ENCODE measurements at places on chromosomes 5 and 9.

GRCh38 chr5:172564188-172564587, 76.9 kb upstream of the NEURL1B start:
- H3K4me3 ChIP-seq: no peak overlapping the region
- peak; percentile 58 for DNase-seq
- peaks cover 15% of the 10 kb centered on the region for H3K4me1 ChIP-seq
- peaks cover 45% of the 10 kb centered on the region for H3K27me3 ChIP-seq
- H3K36me3 ChIP-seq: no peaks in the 10 kb centered on the region

DNA sequence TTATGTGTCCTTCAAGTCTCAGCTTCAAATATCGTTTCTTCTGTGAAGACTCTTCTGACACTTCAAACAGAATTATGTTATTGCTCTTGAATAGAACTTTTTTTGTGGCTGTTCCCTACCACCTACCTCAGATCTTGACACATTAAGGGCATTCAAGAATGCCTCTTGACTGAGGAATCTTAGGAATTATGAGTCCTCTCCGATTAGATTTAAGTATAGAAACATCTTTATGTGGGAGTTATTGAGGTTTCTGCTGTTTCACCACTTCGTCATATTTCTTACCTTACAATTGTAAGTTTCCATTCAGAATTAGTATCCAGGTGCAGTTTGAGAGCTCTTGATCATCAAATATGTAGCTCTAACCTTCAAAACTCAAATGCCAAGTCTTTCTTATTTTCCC, 324.2 kb upstream of the NUDT12 start:
- H3K27ac ChIP-seq: no peak overlapping the region
- no peaks in the 10 kb centered on the region for H3K27me3 ChIP-seq
- no peak for DNase-seq
- no peak overlapping the region for H3K4me3 ChIP-seq

DNA sequence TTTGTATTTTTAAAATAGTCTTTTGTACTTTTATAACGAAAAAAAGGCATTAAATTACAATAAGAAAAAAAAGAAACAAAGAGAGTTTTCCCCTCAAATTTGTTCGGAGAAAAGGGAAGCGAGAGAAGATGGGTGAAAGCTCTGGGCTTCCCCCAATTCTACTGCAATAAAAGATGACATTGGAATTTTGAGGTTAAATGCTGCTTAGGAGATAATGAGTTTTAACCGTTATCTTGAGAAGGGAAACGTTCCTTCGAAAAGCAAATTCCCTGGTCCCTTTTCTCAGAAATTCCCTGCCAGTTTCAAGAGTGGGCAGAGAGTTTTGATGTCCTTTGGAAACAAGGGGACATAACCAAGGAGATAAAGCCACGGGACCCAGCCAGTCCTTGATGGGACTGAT, 18.4 kb upstream of the ERGIC1 start:
- H3K27me3 ChIP-seq: no peaks in the 10 kb centered on the region
- peaks cover 44% of the 10 kb centered on the region for H3K4me1 ChIP-seq
- H3K4me3 ChIP-seq: no peak overlapping the region
- no peak for DNase-seq
- no peak overlapping the region for H3K27ac ChIP-seq

DNA sequence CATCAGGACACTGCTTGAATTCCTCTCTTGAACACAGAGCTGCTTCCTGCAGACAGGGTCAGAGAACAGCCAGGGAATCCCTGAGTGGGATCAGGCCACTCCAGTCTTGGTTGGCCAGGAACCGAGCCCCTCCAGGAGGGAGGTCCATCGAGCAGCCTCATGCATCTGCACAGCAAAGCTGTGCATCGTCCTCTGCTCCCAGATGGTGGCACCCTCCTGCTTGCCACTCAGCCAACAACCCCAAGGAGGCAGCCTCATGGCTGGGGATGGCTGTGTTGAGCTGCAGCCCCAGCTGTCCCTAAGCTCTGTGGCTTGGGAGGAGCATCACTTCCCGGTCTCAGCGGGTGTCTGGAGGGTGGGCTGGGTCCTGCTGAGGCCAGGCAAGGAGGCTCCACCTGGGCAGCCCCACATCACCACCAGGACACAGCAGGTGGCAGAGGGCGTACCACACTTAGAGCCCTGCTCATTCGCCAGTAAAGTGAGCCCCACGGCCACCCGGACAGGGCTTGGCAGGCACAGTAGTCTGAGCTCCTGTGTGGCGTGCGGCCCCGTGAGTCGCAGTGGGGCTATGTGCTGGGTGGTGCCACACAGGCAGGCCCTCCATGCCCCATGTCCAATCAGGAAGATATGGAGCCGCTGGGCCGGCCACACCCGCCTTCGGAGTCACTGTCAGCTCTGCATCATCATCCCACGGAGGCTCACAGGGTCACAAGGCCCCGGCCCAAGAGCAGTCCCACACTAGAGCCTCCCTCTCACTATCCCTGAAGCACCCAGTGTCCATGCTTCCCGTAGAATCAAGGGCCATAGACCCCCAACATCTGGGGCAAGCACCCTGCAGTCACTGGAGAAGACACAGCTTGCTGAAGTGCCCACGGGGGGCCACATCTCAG, 11.9 kb downstream of the LPCAT1 start:
- no peaks in the 10 kb centered on the region for H3K27me3 ChIP-seq
- H3K4me1 ChIP-seq: peaks cover 46% of the 10 kb centered on the region
- no peak overlapping the region for H3K27ac ChIP-seq
- H3K4me3 ChIP-seq: no peak overlapping the region
- DNase-seq: no peak

DNA sequence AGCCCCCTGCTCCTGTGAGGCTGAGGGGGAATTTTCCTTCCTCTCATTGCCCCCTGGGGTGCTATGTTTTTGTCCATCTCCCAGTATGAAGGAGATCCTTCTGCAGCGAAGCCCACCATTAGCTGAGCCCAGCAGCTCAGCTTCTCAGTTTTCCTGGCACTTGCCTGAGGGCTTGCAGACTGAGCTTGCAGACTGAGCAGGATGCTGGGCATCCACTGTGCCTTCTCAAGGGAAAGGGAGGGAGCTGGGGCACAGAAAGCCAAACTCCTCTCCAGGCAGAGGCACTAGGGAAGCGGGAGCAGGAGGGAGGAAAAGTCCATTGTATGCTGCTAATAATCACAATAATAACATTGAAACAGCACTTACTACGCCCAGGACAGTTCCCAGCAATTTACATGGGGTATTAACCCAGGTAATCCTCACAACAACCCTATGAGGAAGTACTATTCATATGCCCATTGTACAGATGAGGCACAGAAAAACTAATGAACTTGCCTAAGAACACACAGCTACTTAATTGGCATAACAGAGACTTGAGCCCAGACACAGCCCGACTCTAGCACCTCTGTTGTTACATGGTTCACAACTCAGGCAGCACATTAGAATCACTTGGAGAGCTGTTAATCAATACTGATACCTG, 86.9 kb upstream of the SSBP2 start:
- H3K27me3 ChIP-seq: no peaks in the 10 kb centered on the region
- H3K4me3 ChIP-seq: no peak overlapping the region
- no peaks in the 10 kb centered on the region for H3K36me3 ChIP-seq
- H3K27ac ChIP-seq: no peak overlapping the region
- no peak for DNase-seq

- no peaks in the 10 kb centered on the region for H3K4me1 ChIP-seq
- no peak for DNase-seq
- no peak overlapping the region for H3K27ac ChIP-seq
- no peak overlapping the region for H3K4me3 ChIP-seq
- H3K27me3 ChIP-seq: no peaks in the 10 kb centered on the region
Observed at GRCh38 chr5:36982146-36982545, 105.6 kb downstream of the NIPBL start.

DNA sequence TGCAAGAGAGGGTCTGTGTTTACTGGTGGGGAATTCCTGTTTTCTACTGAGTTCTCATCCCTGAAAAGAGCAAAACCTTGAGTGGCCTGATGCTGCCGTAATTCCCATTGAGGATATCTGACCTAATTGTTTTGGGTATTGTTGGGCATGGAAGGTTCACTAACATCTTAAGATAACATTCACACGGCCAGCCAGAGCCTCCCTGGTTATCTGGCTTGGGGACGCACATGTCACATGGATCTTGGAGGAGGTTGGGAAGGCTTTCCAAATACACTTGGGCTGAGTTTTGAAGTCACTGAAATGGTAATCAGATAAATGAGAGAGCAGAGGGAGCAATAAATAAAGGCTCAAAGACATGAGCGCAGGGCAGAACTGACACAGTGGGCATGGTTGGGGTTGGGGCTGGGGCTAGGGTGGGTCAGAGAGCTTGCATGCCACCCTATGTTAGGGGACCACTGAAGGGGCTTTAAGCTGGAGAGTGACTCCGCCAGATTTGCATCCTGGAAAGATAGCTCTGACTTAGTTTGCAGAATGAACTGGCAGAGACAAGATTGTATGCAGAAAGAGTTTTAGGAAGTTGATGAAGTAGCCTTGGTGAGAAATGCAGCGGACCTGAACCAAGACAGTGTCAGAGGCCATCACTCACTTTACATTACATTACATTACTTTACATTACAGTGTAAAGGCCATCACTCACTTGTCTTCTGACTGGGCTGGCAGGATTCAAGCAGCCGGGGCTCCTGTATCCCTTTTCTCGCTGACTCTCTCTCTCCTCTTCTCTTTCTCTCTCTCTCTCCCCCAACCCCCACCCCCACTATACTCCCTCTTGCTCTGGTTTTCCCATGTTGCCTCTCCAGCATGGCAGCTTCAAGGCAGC, 24.2 kb downstream of the SLC1A1 start:
- DNase-seq: no peak
- H3K27ac ChIP-seq: no peak overlapping the region
- no peaks in the 10 kb centered on the region for H3K27me3 ChIP-seq
- no peak overlapping the region for H3K4me3 ChIP-seq
- no peaks in the 10 kb centered on the region for H3K4me1 ChIP-seq
- H3K36me3 ChIP-seq: no peaks in the 10 kb centered on the region

GRCh38 chr5:78547731-78548615, 100.6 kb downstream of the LHFPL2 start:
- DNase-seq: no peak
- H3K4me1 ChIP-seq: peaks cover 22% of the 10 kb centered on the region
- H3K27me3 ChIP-seq: no peaks in the 10 kb centered on the region
- H3K4me3 ChIP-seq: no peak overlapping the region
- no peak overlapping the region for H3K27ac ChIP-seq

GRCh38 chr9:87857948-87858335, 24.7 kb upstream of the SPATA31E1 start:
- H3K36me3 ChIP-seq: no peaks in the 10 kb centered on the region
- H3K4me1 ChIP-seq: no peaks in the 10 kb centered on the region
- no peak overlapping the region for H3K27ac ChIP-seq
- no peak overlapping the region for H3K4me3 ChIP-seq

DNA sequence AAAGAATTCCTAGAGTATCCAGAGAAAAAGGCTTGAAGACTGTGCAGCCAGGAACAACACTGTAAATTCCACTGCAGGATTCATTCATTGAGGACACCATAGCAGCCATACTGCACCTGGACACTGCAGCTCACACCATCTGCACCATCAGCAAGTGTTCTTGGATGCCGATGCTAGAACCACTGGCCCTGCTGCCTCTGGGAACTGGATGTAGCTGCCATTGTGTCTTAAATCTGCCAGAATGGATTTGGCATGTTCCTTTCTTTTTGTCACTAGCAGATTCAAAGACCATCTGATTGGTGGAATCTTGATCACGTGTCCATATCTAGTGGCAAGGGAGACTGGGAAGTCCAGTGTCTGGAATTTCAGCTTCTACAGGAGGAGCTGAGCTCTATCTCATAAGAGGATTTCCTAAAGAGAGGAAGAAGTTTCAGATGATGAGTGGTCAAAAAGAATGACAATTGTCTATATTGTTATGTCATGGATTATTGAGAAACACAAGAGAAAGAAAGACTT, 278.3 kb upstream of the ANKRD55 start:
- no peak for DNase-seq
- H3K27me3 ChIP-seq: 0 out of 2 replicates have a peak, but pooled peaks cover 2% of the 10 kb centered on the region
- H3K4me1 ChIP-seq: peaks cover 57% of the 10 kb centered on the region

GRCh38 chr5:173498739-173499470, 117.5 kb downstream of the BOD1 start:
- H3K27me3 ChIP-seq: peaks cover 1% of the 10 kb centered on the region
- peak overlapping the region; percentile 51 for H3K27ac ChIP-seq
- H3K4me3 ChIP-seq: peak overlapping the region; percentile 51
- peak; percentile 50 for DNase-seq

DNA sequence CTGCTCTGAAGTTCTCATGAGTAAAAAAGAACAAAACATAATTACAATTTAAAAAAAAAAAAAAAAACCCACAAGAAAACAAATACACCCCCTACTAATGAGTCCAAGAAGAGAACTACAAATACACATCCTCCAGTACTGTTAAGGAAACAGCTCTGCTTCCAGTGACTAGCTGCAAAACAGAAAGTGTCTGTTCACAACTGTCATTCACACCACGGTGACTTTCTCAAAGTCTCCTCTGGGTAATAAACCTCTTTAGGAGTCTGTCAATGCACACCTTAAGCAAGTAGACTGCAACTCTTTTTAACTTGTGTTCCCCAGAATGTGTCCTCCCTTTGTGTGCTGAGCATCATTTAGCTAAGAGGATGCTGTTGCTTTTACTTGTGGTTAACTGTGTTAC, 6.2 kb downstream of the REEP5 start:
- no peaks in the 10 kb centered on the region for H3K27me3 ChIP-seq
- no peak overlapping the region for H3K27ac ChIP-seq

GRCh38 chr5:120790339-120790738, 326.2 kb downstream of the PRR16 start:
- no peaks in the 10 kb centered on the region for H3K4me1 ChIP-seq
- no peaks in the 10 kb centered on the region for H3K36me3 ChIP-seq
- H3K27ac ChIP-seq: no peak overlapping the region
- no peaks in the 10 kb centered on the region for H3K27me3 ChIP-seq

GRCh38 chr5:139205124-139205523, 7.0 kb upstream of the SIL1 start:
- no peak for DNase-seq
- no peak overlapping the region for H3K27ac ChIP-seq
- H3K36me3 ChIP-seq: no peaks in the 10 kb centered on the region
- peaks cover 9% of the 10 kb centered on the region for H3K4me1 ChIP-seq
- H3K4me3 ChIP-seq: no peak overlapping the region

DNA sequence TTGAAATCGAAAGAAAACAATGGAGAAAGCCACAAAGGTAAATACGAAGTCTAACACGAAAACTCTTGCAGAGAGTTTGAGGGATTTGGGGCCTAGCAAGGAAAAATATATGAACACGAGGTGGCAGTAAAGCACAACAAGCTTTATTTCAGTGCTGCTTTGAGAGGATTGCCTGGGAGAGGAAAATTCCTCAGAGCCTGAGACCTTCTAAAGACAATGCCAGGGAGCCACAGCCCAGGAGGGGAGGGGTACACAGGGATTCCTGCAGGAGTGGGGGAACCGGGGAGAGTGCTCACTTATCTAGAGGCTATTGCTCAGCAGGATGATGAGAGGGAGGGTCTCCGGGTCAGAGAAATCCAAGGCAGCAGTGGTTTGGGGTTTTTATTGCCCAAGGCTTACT, 134.9 kb upstream of the ADCY2 start:
- no peak overlapping the region for H3K4me3 ChIP-seq
- H3K4me1 ChIP-seq: no peaks in the 10 kb centered on the region
- no peaks in the 10 kb centered on the region for H3K36me3 ChIP-seq
- no peak overlapping the region for H3K27ac ChIP-seq

DNA sequence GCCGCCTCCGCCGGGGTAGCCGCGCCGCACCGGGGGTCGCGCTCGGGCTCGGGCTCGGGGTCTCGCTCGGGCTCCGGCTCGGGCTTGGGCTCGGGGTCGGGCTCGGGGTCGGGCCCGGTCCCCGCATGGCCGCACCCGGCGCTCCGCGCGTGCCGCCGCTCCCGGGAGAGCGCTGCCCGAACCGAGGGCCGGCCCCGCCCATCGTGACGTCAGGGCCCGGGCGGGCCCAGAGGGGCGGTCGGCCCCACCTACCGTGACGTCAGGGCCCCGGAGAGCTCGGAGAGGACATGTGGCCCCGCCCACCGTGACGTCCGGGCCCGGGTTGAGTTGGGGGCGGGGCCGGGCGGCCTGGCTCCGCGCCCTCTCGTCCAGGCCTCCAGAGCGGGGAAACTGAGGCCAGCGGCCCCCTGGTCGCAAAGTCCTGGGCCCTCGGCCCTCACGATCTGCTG, at the start of gene NSMF:
Gene NSMF (minus strand): TSS at position 183 of the 449 bp plus-strand sequence. CDS start 232 bp downstream, outside the sequence.
- H3K27ac ChIP-seq: peak within 1 kb of the TSS; percentile 99
- DNase-seq: peak; percentile 77
- H3K36me3 ChIP-seq: peaks cover 19% of the 10 kb centered on the region
- H3K4me3 ChIP-seq: peak within 1 kb of the TSS; percentile 68
